Frontal cortex (tissue), 4 donors: ENCODE measurements at places on chromosomes 6 and 20.

GRCh38 chr20:50682065-50682464 lies 9.3 kb downstream of the RIPOR3 start:
- no peak for DNase-seq

GRCh38 chr6:24743265-24743943 lies 24.4 kb upstream of the C6orf62 start:
- DNase-seq, result no peak

DNA sequence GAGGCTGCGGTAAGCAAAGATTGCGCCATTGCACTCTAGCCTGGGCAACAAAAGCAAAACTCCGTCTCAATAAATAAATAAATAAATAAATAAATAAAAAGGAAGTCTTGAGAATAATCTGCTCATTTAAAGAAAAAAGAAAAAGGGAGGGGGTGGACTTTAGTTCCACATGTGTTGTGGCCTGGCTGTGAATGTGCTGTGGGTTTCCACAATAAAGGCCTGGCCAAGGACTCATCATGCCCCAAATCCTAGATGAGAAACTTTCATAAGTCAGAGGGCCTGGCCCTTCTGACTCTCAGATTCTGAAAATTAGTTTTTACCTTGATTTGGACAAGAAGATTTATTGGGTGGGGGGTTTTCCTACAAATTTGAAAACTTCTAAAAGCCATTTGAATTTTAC lies 48.4 kb downstream of the RIOK1 start:
- no peak for DNase-seq

GRCh38 chr6:6969761-6970223 lies 138.0 kb upstream of the RREB1 start:
- no peak for DNase-seq

GRCh38 chr6:89716532-89716931 lies 78.0 kb upstream of the LYRM2 start:
- no peak for DNase-seq

GRCh38 chr6:134873500-134874388 lies 76.2 kb downstream of the ALDH8A1 start:
- no peak for DNase-seq

DNA sequence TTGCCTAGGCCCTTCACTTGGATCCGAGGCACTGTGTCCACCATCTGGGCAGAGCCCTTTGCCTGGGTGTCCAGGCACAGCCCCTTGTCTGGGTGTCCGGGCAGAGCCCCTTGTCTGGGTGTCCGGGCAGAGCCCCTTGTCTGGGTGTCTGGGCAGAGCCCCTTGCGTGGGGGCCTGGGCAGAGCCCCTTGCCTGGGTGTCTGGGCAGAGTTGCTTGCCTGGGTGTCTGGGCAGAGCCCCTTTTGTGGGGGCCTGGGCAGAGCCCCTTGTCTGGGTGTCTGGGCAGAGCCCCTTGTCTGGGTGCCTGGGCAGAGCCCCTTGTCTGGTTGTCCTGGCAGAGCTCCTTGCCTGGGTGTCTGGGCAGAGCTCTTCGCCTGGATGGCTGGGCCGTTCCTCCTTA lies 443.4 kb upstream of the CDH4 start:
- no peak for DNase-seq
